ENCODE measurements at places on chromosomes 6 and 20. TPM values are rescaled to one million over a fixed set of nuclear protein-coding genes. Genes with fewer than 3 reads are reported as not detected.

- no peak for DNase-seq
Measured at GRCh38 chr6:164401871-164402270, 907.5 kb downstream of the C6orf118 start.

- no peak for DNase-seq
Measured at GRCh38 chr6:55734256-55734655, 141.1 kb downstream of the BMP5 start.

Gene KIAA0408
- total RNA-seq, result 25.9 TPM

- DNase-seq, result no peak
Measured at GRCh38 chr6:165956874-165957273, 210.8 kb downstream of the TBXT start.

Measured in skin of body (tissue), 3 donors.